ENCODE measurements at places on chromosomes 11 and 22.

DNA sequence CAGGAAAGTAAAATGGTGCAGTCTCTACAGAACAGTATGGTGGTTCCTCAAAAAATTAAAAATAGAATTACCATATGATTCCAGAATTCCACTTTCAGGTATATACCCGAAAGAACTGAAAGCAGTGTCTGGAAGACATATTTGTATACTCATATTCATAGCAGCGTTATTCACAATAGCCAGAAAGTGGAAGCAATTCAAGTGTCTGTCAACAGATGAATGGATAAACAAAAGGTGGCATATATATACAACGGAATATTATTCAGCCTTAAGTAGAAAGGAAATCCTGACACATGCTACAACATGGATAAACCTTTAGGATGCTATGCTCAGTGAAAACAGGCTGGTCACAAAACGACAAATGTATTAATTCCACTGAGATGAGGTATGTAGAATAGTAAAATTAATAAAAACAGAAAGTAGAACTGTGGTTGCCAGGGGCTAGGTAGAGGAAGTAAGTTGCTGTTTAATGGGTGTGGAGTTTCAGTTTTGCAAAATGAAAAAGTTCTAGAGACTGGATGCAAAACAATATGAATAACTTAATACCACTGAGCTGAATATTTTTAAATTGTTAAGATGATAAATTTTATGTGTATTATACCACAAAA lies 14.5 kb downstream of the SAA1 start:
- DNase-seq: no peak

DNA sequence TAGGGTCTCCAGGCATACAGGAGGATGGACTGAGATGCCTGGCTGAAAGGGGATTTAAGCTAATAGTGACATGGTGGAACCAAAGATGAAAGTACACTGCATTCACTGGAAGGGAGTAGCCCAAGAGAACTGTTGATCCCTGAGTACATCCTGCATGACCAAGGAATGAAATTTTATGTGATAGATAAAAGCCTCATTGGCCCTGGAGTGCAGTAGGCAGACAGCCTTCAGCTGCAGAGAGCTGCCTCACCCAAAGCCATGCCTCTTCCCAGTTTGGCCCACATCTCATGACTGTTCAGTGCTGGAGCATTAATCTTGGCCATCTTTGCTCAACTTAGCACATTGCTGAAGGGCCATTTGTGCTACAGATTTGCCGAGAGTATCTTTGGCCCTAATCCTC lies 8.0 kb downstream of the KDM4E start:
- DNase-seq: no peak

DNA sequence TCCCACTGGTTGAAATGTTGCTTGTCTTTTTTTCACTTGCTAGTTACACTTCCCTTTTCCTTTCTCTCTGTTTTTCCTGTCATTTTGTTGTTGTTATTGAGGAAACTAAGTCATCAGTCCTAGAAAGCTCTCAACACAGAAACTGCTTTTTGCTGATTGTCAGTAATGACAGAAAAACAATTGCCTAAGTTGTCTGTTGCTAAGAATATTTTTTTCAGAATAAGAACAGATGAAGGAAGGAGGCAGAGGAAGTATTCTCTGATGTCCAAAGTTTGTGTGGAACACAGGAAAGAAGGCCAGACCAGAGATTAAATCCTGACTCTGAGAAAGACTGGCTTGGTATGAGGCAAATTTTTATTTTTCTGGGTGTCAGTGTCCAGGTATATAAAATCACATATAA lies 163.3 kb downstream of the CASP12 start:
- DNase-seq: no peak

- no peak for DNase-seq
These were observed 185.4 kb upstream of the CNTN5 start for GRCh38 chr11:98835335-98835734.

GRCh38 chr22:32619614-32620426 lies 145.2 kb downstream of the FBXO7 start:
- no peak for DNase-seq

GRCh38 chr11:131063638-131064037 lies 147.4 kb upstream of the SNX19 start:
- no peak for DNase-seq

- DNase-seq: no peak
These were observed 105.7 kb upstream of the LUZP2 start for GRCh38 chr11:24391167-24391566.

GRCh38 chr11:45748801-45749200 lies 56.1 kb upstream of the SLC35C1 start:
- no peak for DNase-seq

DNA sequence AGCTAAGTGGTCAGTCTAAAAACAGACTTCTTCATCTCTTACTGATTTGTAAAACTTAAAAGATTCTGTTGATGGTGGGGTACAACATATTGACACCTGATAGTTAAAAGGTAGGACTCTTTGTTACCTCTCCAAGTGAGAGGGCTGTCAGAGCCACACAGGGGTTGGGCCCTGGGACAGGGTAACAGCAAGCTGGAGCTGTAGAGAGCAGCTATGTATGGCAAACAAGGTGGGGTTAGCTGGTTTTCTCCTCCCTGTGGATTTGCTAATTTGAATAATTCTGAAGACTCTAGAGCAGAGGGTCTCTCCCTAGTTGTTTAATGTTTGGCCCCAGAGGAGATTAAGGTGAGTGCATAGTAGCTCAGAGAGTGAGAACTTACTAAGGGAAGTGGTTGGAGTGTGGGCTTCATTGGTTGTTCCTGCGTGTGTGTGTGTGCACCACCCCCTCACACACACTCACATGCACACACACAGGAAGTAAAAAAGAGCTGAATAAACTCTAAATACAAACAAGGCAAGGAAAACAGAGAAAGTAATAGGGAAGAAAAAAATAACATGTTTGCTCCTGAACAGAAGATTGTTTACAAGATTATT lies 9.2 kb upstream of the GAS2 start:
- no peak for DNase-seq

- DNase-seq: no peak
These were observed 29.0 kb downstream of the PRRG4 start for GRCh38 chr11:32858731-32859130.

GRCh38 chr11:68021167-68021787 lies 9.2 kb upstream of the NDUFS8 start:
- no peak for DNase-seq

GRCh38 chr11:68674461-68674860 lies 9.9 kb upstream of the GAL start:
- no peak for DNase-seq

GRCh38 chr11:12961615-12962014 lies 47.5 kb upstream of the RASSF10 start:
- no peak for DNase-seq

GRCh38 chr11:70517988-70518907 lies 119.9 kb downstream of the CTTN start:
- no peak for DNase-seq

GRCh38 chr11:89421718-89422117 lies 69.5 kb downstream of the NOX4 start:
- no peak for DNase-seq

GRCh38 chr11:33716243-33716642 lies 15.6 kb upstream of the C11orf91 start:
- no peak for DNase-seq

GRCh38 chr11:130909650-130910049 lies 6.6 kb downstream of the SNX19 start:
- no peak for DNase-seq

- no peak for DNase-seq
These were observed 572.6 kb downstream of the OPCML start for GRCh38 chr11:132959693-132960092.

- no peak for DNase-seq
These were observed 22.3 kb upstream of the MICAL2 start for GRCh38 chr11:12088047-12088481.

- DNase-seq: no peak
These were observed 879 bp downstream of the TMEM121B start for GRCh38 chr22:17120281-17120680.

- DNase-seq: no peak
These were observed 608 bp downstream of the NIPSNAP1 start for GRCh38 chr22:29580200-29580810.

- no peak for DNase-seq
These were observed 127.2 kb upstream of the SYT13 start for GRCh38 chr11:45413156-45413858.

Data from NCI-H187 (cell line).